ENCODE measurements at places on chromosomes 3 and 15. TPM values are rescaled to one million over a fixed set of nuclear protein-coding genes. Genes with fewer than 3 reads are reported as not detected.

DNA sequence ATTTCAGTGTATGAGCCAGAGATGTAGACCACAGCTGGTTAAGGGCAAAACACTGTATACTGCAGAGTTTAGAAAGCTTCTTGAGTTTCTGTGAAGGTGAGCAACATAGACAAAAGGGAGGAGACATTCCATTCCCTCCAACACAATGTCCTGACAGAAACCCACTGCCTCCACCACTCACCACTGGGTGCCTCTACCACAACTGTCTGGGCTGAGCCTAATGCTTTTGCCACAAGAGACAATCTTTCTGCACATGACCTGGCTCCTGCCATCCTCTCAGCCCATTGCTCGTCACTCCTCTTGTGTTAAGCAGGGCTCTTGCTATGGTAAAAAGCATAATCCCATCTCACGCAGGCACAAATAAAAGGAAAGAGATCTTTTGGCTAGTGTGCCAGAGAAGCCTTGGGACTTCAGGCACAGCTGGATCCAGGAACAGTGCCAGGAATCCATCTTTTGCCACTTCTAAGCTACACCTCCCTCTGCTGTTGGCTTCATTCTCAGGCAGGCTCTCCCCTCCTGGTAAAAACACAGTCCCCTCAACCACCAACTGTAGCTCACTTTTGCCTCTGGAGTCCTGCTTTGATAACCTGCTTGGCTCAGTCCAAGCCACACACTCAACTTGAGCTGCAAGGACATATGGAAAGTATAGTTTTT, 140.6 kb upstream of the PRR20G start:
- peaks cover 49% of the 10 kb centered on the region for H3K27me3 ChIP-seq
- H3K36me3 ChIP-seq: no peaks in the 10 kb centered on the region
- no peaks in the 10 kb centered on the region for H3K4me1 ChIP-seq
- no peak overlapping the region for H3K27ac ChIP-seq
- DNase-seq: no peak

DNA sequence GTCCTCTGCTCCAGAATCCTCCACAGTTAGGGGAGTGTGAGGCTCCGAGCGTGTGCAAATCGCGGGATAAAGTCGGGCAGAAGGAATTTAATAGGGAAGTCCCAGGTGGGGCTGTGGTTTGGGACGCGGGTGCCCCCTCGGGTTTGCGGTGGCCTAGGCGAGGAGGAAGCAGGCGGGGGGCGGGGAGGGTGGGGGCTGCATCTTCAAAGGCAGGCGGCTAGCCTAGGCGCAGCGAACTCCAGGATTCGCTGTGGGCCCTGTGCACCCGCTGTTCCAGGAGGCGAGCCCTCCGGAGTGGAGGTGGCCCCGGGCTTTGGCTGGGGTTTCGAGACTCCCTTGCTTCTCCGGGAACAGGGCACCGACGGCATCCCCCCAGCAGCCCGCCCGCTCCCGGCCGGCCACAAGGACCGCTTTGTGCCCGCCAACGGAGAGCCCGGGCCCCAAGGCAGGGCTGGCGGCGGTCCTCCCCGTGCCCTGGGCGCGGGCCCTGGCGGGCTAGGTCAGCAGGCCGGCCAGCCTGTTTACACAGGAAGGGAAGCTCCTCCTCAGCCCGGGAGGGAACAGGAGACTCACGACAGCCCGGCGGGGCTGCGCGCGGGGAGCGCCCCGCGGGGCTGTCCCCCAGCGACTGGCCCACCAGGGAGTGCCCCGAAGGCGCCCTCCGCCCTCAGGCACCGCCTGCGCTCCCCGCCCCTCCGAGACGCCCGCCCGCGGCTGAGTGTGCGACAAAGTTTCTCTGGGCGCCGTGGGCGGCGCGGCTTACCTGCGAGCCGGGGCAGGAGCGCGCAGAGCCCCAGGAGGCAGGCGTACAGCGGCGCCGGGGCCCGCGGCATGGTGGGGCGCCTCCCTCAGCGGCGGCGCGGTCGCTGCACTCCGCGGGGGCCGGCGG, 753 bp downstream of the ITGB5 start:
- DNase-seq: peak; percentile 60
- no peak overlapping the region for H3K27ac ChIP-seq
- peak overlapping the region; percentile 24 for H3K4me3 ChIP-seq
- H3K4me1 ChIP-seq: peaks cover 3% of the 10 kb centered on the region
- no peaks in the 10 kb centered on the region for H3K36me3 ChIP-seq
- H3K27me3 ChIP-seq: peaks cover 70% of the 10 kb centered on the region

GRCh38 chr15:29888646-29889045, 66.4 kb upstream of the TJP1 start:
- peaks cover 49% of the 10 kb centered on the region for H3K27me3 ChIP-seq
- no peaks in the 10 kb centered on the region for H3K4me1 ChIP-seq
- H3K27ac ChIP-seq: no peak overlapping the region
- no peak for DNase-seq

DNA sequence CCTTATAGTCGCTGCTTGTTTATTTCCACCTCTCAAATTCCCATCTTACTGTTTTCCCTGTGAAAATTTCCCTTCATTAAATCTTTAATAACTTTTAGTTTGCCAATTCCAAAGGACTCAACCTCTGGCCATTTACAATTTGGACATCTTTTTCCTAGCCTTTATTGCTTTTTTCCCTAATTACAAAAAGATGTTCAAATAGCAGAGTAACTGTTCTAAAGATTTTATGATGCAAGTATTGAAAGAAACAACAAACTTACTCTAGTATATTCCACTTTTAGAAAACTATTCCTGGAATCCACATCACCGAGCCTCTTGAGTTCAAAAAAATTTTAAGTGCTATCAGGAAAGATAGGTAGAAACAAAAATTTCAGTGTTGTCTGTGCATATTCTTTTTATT, 174.1 kb upstream of the UBE2E2 start:
- H3K27me3 ChIP-seq: no peaks in the 10 kb centered on the region
- H3K36me3 ChIP-seq: no peaks in the 10 kb centered on the region
- no peak overlapping the region for H3K27ac ChIP-seq
- no peaks in the 10 kb centered on the region for H3K4me1 ChIP-seq

DNA sequence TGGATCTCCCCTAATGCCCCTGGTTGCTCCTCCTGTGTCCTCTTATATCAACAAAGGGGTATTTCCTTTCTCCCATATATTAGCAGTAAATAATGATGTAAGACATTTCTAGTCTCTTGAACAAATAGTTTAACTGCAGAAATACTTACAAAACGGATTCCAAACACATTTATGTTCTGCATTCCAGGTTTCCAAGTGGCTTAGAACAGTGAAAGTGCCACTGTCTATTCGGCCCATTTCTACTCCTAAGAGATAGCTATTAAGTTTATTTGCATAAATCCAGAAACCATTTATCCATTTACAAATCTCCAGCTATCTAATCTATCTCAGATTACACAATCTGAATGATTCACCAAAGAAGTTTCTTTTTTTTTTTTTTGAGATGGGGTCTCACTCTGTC, 55.8 kb upstream of the FRMD4B start:
- H3K4me3 ChIP-seq: no peak overlapping the region
- no peak for DNase-seq
- H3K36me3 ChIP-seq: no peaks in the 10 kb centered on the region

GRCh38 chr3:79286882-79287281, 480.9 kb downstream of the ROBO1 start:
- no peaks in the 10 kb centered on the region for H3K27me3 ChIP-seq
- DNase-seq: no peak
- no peaks in the 10 kb centered on the region for H3K36me3 ChIP-seq
- H3K4me3 ChIP-seq: no peak overlapping the region

Gene CASR
- total RNA-seq: not detected

Gene CCR8
- total RNA-seq: not detected

DNA sequence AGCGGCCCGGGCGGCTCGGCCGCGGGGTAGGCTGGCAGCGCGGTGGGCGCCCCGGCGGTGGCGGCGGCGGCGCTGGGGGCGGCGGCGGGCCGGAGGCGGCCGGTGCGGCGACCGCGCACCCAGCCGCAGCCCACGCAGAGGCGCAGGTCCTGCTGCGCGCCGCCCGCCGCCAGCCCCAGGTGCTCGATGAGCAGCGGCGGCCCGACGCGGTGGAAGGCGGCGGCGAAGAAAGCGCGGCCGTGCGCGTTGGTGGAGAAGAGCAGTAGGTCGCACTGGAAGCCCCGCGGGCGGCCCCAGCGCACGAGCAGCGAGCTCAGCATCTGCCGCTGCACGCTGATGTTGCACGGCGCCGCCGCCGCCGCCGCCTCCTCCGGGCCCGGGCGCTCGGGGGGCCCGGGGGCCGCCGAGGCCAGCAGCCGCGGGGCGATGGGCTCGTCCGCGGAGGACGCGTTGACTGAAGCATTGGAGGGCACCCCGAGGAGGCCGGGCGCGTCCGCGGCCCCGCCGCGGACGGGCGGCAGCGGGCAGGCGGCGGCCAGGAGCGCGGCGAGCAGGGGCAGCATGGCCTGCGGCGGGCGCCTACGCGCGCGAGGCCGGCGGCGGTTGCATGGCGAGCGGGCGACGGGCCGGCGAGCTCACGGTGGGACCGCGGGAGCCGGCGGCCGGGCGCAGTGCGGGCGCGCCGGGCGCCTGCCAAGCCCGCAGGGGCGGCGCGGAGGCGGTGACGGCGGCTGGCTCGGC, 452 bp downstream of the TMEM158 start:
- peaks cover 12% of the 10 kb centered on the region for H3K4me1 ChIP-seq
- no peaks in the 10 kb centered on the region for H3K36me3 ChIP-seq
- H3K27me3 ChIP-seq: peaks cover 80% of the 10 kb centered on the region
- no peak overlapping the region for H3K27ac ChIP-seq
- peak; percentile 54 for DNase-seq

Gene PROS1
- total RNA-seq: 0.43 TPM

Gene TRH
- total RNA-seq: not detected

DNA sequence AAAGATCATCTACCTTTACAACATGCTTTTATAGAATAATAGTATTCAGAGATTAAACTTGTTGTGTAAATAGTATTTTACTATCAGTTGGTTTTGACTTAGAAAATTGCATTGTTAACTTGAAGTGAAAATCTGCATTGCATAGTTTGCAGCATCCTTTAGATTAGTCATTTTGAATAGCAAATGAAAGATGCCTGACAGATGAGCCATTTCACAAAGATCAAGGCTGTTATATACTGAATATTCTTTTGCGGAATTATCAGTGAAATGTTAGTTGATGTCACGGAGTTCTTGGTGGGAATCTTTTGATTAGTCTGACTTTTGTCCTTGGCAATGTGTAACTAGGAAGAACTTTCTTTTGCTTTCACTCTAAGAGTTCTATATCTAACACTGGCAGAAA, 24.5 kb downstream of the RSRC1 start:
- H3K4me1 ChIP-seq: no peaks in the 10 kb centered on the region
- H3K27ac ChIP-seq: no peak overlapping the region
- peaks cover 33% of the 10 kb centered on the region for H3K36me3 ChIP-seq
- no peaks in the 10 kb centered on the region for H3K27me3 ChIP-seq

DNA sequence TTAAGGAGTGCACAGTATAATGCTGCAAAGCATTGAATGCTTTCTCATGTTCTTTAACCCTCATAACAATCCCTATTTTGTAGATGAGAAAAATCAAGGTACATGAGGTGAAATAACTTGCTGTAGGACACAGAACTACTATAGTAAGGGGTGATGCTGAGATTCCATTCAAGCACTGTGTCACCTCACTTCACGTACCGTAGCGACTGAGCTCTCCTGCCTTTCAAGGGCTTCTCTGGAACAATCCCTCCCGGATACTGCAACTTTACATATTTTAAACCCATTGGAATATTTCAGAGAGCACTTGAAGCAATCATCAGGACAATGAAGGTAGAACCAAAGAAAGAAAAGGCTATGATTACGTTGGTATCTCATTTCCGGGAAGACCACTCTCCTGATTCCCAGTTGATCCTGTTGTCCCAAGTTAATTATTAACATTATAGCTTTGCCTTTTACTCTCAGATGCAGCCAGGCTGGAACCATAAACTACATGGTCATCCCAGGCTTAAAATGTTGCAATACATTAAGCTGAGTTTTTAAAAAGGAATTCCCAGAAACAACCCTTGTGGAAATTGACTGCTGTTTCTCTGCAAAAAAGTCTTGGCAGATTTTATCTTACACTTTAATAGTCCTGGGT, 252.2 kb upstream of the IGF1R start:
- H3K27me3 ChIP-seq: peaks cover 11% of the 10 kb centered on the region
- H3K4me3 ChIP-seq: no peak overlapping the region
- H3K36me3 ChIP-seq: no peaks in the 10 kb centered on the region
- DNase-seq: no peak
- no peaks in the 10 kb centered on the region for H3K4me1 ChIP-seq
- H3K27ac ChIP-seq: no peak overlapping the region

DNA sequence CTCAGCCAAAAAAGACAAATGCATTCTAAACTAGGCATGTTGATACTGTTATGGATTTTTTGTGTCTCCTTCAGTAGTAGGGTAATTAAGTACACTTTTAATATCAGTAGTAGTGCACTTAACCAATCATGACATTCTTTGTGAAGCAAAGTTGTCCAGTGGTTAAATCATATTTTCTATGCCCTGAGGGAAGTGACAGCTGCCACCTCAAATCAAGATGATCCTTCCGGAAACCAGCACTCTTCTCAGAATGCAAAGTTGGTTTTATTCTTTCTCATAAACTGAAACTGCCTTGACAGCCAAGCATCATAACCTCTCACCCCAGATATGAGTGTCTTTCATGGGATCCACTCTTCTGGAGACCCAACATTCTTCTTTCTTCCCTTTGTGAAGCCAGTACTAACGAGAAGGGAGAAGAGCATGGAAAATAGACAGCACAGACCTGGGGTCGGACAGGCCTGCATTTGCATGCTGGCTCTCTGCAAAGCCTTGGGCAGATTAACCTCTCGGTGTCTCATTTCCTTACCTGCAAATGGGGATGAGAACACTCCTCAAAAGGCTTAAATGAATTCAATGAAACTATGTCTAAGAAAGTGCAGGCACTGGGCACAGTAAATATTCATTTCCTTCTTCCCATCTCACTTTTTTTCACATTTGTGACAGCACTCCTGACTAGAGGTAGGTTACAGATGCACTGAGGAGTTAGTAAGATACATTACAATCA, 13.2 kb downstream of the AAGAB start:
- peaks cover 50% of the 10 kb centered on the region for H3K4me1 ChIP-seq
- peaks cover 30% of the 10 kb centered on the region for H3K36me3 ChIP-seq
- DNase-seq: no peak
- H3K27me3 ChIP-seq: no peaks in the 10 kb centered on the region
- peak overlapping the region; percentile 80 for H3K27ac ChIP-seq
- peak overlapping the region; percentile 44 for H3K4me3 ChIP-seq

Measured in activated naive CD8-positive, alpha-beta T cell treated with anti-CD3 and anti-CD28 coated beads for 36 hours (primary cell).